ENCODE measurements at places on chromosomes 11 and 22.

GRCh38 chr11:11965192-11965591 is 43.2 kb downstream of the DKK3 start:
- H3K36me3 ChIP-seq: no peaks in the 10 kb centered on the region
- peaks cover 17% of the 10 kb centered on the region for H3K4me1 ChIP-seq
- H3K27me3 ChIP-seq: peaks cover 2% of the 10 kb centered on the region
- H3K4me3 ChIP-seq: no peak overlapping the region
- H3K27ac ChIP-seq: no peak overlapping the region
- no peak for DNase-seq

- H3K4me3 ChIP-seq: no peak overlapping the region
- H3K27ac ChIP-seq: no peak overlapping the region
- peaks cover 14% of the 10 kb centered on the region for H3K27me3 ChIP-seq
- no peak for DNase-seq
Measured at GRCh38 chr22:27022896-27023361, 365.5 kb downstream of the MIAT start.

- H3K27me3 ChIP-seq: no peaks in the 10 kb centered on the region
- no peak for DNase-seq
- peaks cover 61% of the 10 kb centered on the region for H3K36me3 ChIP-seq
Measured at GRCh38 chr11:3838504-3838903, 2.3 kb downstream of the RHOG start.

DNA sequence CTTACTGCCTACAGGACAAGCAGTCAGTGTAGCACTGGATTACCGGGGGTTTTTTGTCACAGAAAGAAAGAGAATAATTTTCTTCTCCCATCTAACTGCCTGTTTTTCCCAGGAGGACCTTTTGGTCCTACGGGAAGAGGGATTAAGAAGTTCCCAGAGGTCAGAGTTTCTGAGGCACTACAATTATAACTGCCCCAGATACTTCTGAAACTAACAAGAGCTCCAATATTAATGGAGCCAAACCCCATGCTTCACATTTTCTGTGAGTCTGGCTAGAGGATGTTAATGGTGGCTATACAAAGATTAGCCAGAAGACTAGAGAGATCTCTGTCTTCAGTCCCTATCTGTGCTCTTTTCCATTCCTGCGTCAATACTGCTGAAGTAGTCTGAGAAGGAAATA is at the start of gene OR56A3:
OR56A3 (plus strand) TSS at position 301 of the 400 bp plus-strand sequence. CDS start 5,096 bp downstream, outside the sequence.
- no peak within 1 kb of the TSS for H3K4me3 ChIP-seq
- no peak within 1 kb of the TSS for H3K27ac ChIP-seq
- H3K27me3 ChIP-seq: peaks cover 11% of the 10 kb centered on the region
- DNase-seq: no peak
- H3K36me3 ChIP-seq: no peaks in the 10 kb centered on the region

- no peak overlapping the region for H3K27ac ChIP-seq
- DNase-seq: no peak
- peaks cover 28% of the 10 kb centered on the region for H3K27me3 ChIP-seq
- H3K4me3 ChIP-seq: no peak overlapping the region
Measured at GRCh38 chr11:19460718-19461405, 220.1 kb upstream of the E2F8 start.
